ENCODE measurements at places on chromosomes 6 and 20.

DNA sequence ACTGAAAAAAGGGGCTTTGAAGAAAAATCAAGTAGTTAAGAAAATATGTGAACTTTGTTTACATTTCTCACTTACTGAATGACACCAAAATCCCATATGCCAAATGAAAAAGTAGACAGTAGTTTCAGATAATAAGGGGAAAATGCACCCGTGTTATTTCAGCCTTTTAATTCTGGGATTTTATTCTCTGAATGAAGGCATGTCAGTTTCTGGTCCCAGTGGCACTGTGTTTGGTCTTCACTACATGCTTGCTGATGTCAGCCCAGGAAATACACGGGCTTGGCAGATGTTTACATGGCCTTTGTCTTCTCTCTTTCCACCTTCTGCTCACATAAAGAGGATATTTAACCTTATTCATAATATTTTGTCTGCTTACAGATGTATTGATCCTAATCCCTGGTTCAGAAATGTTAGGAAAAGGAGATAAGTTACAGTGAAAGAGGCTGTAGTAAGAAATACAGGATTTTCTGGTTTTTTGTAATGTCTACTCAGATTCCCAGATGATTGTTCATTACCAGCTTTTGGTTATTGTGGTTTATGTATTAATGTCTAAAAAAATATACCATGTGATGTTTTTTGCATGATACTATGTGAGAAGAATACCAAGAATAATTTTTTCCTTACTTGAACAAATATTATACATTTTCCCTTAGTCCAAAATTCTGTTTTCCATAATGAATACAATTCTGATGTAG lies 27.7 kb downstream of the DSE start:
- no peak for DNase-seq

DNA sequence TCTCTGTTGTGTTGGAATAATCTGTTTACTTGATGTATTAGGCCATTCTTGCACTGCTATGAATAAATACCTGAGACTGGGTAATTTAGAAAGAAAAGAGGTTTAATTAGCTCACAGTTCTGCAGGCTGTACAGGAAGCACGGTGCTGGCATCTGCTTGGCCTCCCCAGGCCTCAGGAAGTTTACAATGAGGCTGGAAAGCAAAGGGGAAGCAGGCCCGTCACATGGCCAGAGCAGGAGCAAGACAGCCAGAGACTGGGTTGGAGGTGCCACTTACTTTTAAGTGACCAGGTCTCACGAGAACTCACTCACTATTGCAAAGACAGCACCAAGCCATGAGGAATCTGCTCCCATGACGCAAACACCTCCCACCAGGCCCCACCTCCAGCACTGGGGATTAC lies 50.6 kb upstream of the FUCA2 start:
- no peak for DNase-seq

DNA sequence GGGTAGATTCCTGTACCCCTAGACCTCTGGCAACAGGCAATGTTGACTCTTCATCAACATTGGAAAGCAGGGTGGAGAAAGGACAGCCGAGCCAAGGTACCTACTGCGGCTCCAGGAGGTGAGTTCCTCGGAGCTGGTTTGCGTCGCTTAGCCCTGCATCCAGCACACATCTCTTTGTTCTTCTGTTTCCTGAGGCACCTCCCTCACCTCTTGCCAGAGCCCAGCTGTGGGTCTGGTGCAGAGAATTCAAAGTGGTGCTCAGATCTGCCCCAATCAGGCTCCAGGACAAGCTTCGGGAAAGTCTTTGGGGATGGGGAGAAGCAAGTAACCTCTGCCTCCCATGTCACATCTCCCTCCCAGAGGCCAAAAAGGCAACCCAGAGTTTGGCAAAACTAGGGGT lies 2.2 kb downstream of the KCNG1 start:
- DNase-seq: no peak

DNA sequence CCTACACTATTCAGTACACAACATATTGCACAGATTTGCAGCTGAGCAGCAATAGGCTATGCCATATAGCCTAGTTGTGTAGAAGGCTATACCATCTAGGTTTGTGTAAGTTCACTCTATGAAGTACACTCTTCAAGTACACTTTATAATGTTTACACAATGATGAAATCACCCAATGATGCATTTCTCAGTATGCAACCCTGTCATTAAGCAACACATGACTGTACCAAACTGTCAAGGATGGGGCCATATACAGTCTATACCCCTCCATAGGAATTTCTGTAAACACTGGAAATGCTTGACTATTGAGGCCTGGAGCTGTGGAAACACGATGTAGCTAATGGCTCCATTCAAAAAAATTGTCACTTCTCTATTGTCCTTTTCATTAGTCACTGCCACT lies 535.4 kb downstream of the EPM2A start:
- no peak for DNase-seq

- DNase-seq: no peak
Observed at GRCh38 chr6:98827295-98828159, 6.8 kb upstream of the POU3F2 start.

DNA sequence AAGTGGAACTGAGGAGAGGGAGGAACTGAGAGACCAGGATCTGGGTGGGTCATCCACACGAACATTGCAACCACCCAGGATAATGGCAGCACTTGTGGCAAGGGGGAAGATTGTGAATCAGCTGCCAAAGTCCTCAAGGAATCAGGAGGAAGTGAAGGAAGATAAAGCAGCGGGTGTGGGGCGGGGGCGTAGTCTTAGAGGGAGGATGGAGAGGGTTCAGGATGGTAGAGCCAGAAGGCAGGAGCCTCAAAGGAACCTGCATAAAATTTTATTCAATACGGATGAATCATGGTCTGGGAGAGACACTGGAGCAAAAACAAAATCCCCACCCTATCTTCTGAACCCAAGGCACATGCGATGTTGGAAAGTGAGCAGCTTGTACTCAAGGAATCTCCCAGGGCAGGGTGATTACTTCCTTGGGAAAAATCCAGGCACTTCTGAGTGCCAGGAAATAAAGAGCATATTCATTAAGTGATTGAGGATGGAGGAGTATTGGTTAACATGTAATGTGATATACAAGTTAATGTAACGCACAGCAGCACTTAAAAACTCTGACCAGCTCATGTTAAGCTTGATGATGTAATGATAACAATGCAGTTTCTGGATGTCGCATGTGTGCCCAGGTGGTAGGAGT lies 82.0 kb upstream of the B3GAT2 start:
- no peak for DNase-seq

- DNase-seq: no peak
Observed at GRCh38 chr6:128882560-128882959, 378 bp upstream of the LAMA2 start.

- DNase-seq: no peak
Observed at GRCh38 chr6:227812-228338, 64.4 kb upstream of the DUSP22 start.

DNA sequence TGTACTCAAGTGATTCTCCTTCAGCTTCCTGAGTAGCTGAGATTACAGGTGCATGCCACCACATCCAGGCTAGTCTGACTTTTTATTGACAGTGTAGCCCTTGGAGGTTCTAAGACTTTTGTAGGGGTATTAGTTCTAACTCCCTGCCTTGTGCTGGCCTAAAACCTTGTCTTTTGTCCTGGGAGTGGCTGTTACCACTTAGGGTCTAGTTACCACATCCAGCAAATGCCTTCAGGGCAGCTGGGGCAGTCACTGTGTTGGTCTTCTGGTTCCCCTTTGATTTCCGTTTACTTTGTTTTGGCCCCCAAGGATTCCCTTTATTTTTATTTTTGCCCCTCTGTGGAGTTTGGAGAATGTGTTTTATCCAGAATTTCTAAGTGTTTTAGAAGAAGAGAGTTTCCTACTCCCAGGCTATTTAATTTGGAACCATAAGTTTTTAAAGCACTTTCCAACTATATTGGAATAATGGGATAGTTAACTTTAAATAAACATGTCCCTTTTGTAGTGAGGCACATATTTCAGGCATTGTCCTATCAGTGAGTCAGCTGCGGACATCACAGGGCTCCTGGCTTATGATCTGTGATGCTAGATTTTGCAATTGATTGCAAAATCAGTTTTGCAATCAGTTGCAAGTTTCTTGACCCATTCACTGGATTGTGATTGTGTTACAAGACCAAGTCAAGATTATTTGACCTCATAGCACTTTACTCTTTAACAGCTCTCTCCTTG lies 25.0 kb downstream of the IL22RA2 start:
- DNase-seq: no peak

GRCh38 chr6:144582939-144583613 lies 297.9 kb downstream of the UTRN start:
- no peak for DNase-seq

GRCh38 chr6:90464507-90464906 lies 122.4 kb downstream of the MAP3K7 start:
- no peak for DNase-seq

GRCh38 chr6:92446052-92446451 lies 973.3 kb downstream of the EPHA7 start:
- no peak for DNase-seq

- DNase-seq: no peak
Observed at GRCh38 chr6:111652156-111652555, 46.5 kb upstream of the TRAF3IP2 start.

DNA sequence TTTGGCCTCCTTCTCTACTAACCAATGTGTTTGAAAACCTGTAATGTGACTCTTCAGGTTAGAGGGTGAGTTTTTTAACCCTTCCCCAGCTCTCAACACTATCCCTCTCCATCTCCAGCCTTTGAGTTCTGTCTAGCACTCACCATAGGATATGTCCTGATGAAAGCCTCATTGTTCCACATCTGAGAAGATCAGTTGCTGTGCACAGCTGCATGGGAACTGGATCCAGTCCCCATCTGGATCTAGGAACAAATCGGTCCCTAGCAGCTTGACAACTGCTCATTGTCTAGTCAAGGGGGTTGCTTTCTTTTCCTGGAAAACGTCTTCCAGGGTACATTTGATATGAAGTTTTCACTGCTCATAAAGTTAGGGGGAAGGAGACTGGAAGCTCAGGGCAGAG lies 45.4 kb upstream of the AGPAT4 start:
- DNase-seq: no peak

- DNase-seq: no peak
Observed at GRCh38 chr6:106390088-106390487, 29.6 kb downstream of the CRYBG1 start.

DNA sequence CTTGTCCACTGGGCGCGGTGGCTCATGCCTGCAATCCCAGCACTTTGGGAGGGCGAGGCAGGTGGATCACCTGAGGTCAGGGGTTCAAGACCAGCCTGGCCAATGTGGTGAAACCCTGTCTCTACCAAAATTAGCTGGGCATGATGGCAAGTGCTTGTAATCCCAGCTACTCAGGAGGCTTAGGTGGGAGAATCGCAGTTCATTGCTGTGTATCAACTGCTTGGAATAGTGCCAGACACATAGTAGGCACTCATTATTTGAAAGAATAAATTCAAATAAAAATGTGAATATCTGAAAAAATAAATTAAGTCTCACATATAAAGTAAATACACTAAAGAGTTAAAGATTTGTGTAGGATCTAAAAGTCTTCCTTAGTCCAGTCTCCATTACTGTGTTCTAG lies 1.9 kb downstream of the PAK1IP1 start:
- DNase-seq: no peak

- no peak for DNase-seq
Observed at GRCh38 chr6:57307850-57308249, 9.6 kb upstream of the PRIM2 start.

- DNase-seq: no peak
Observed at GRCh38 chr6:158037771-158038170, 56.1 kb downstream of the SYNJ2 start.

- DNase-seq: no peak
Observed at GRCh38 chr20:63497138-63497945, 1.5 kb downstream of the EEF1A2 start.

DNA sequence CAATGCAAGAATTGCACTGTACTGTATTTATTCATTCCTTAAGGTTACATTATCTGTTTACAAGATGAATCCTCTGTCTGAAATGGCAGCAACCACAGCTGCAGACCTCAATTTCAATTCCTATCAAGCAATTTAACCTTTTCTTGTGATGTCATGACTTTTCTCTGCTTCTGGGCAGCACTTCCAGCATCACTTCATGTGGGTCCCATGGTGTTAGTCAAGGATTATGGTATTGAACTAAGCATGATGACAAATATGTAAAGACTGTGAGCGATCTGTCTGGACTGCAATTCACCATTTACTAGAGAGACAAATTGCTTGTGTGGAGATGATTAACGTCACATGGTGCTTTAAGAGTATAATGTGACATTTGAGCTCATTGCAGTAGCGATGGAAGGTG lies 90.5 kb upstream of the CCN2 start:
- no peak for DNase-seq

GRCh38 chr20:59359906-59360725 lies 59.7 kb downstream of the EDN3 start:
- DNase-seq: no peak

DNA sequence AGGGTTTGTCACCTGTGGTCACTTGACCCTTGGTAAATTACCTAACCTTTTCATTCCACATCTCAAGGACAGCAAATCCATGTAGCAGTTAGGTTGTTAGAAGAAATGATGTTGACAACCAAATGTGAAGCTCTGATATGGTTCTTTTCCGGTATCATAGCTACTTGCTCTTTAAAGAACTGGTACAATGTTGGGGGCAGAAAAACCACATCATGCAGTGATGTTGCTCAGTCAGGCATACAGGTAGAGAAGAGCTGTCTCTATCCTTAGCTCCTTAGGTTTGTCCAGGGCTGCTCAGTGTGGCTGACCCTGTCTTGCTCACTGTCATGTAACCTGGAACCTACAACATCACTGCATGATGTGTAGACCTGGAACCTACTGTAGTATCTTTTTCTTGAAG lies 135.5 kb downstream of the LRRC1 start:
- no peak for DNase-seq
